ENCODE measurements at places on chromosomes 6 and 20.

- DNase-seq: peak; percentile 28
These were observed 20.7 kb downstream of the GTPBP2 start for GRCh38 chr6:43608310-43608763.

DNA sequence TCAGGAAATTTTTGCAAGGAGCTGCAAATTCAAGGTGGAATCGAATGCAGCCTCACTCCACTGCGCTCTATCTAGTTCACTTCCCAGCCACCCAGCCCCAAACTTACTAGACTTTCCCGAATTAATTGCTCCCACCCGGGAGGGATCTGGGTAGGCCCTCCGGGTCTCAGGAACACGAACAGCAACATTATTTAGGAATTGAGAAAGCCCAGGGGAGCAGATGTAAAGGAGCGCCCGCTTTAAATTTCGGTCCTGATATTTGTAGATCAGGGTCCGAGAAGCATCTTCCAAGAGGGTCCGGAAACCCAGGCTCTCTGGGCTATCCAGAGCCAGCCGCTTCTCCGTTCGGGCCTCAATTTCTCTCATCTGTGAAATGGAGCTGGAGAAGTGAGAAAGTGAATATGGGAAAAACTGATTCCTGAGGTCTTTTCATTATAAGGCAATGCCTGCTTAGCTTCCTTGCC, 490 bp upstream of the ID1 start:
- DNase-seq: no peak

GRCh38 chr20:19327401-19327800, 115.0 kb downstream of the SLC24A3 start:
- no peak for DNase-seq

- no peak for DNase-seq
These were observed 117.4 kb downstream of the TBC1D32 start for GRCh38 chr6:121216928-121217327.

DNA sequence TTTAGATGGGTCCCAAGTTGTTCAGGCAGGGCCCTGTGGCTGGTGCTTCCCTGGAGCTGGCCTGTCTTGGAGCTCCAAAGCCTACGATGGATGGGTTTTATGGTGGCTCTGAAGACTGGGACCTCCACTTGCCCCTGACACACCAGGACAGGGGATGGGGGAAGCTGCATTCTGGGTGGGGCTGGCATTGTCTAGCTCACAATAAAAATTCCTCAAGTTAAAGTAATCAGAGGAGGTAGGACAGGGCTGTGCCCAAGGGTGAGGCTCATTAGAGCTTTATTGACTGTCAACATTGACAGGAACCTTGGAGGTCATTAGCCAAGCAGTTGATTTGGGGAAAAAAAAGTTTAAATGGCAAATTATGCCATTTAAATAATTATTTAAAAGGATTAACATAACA, 35.7 kb downstream of the TFAP2C start:
- no peak for DNase-seq

- no peak for DNase-seq
These were observed 74.9 kb downstream of the NCOA3 start for GRCh38 chr20:47576516-47577033.

GRCh38 chr20:11376998-11377397, 540.7 kb upstream of the BTBD3 start:
- DNase-seq: no peak

DNA sequence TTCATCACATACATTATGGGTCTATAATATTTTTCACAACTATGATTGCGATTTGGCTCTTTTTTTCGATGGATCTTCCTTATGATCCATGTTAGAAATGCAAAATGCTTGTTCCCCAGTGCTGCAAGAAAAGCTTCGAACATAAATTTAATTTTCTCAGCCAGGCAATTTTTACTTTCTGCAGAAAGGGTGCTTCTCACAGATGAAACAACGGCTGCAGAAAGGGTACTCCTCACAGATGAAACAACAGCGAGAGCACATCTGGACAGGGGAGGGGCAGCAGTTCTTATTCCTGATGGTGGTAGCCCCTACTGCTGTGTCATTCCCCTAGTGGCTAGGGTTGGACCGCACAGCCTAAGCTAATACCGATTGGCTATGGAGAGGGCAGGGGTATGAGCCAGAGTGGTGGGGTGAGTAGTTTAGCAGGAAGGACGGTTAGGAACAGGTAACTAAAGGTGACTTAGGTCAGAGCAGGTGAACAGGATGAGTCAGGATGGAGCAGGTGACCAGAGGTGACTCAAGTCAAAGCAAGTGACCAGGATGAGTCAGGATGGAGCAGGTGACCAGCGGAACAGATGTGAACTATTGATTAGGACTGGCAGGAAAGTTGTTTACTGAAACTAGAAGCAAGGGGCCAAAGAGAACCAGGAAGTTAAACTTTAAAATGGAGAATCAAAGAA, 13.4 kb upstream of the TREML4 start:
- no peak for DNase-seq

GRCh38 chr20:54139188-54139587, 34.6 kb downstream of the CYP24A1 start:
- no peak for DNase-seq
